ENCODE measurements at places on chromosomes 5 and 9.

- no peak for DNase-seq
Observed at GRCh38 chr5:140399979-140400729, 1.5 kb upstream of the ANKHD1 start.

DNA sequence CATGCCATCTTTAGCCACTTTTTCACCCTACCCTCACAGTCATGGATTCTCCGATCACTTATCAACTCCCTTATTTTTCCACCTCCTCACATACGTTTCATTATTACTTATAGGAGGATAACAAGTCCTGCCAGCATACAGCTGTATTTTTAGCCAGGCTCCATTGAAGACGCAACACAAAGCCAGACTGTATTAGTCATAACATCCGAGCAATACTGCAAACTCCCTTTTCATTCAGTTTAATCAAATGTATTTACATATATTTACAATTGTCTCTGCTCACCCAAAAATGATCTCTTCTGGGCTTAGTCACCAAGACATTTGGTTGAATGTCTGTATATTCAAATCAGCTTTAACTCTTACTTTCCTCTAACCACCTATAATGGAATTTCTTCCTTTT, 126.4 kb upstream of the PRLR start:
- no peak for DNase-seq

DNA sequence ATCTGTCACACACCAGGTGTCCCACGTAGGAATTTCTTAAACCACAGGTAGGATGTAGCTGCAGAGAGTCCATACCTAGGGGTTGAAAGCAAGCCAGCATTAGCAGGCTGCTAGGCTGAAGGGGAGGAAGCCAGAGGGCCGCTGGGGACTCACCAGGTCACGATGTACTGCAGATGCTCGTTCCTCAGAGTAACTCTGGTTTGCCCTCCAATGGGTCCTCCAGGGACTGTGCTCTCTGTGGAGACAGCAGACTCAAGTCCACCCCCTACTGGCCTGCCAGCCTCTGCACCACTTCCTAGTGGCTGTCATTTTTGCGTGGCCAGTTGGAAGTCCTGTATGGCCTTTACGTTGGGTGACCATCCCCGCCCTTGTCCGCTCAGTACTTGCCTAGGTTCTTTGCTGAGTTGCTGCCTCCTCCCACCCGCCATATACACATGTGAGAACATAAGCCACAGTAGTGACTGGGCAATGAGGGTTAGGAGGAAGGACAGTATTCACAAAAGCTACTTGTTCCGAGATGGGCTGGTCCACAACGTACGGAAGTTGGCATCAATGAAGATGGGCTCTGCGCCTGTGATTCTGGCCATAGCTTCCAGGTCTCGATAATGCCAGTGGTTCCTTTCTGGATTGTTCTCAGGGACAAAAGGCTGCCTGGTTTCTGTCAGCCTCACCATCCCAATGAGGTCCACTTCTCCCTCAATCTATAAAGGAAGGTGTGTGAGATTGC, 4.1 kb downstream of the RPL7A start:
- DNase-seq: peak; percentile 56

GRCh38 chr9:114174557-114174875, 19.2 kb downstream of the COL27A1 start:
- no peak for DNase-seq

DNA sequence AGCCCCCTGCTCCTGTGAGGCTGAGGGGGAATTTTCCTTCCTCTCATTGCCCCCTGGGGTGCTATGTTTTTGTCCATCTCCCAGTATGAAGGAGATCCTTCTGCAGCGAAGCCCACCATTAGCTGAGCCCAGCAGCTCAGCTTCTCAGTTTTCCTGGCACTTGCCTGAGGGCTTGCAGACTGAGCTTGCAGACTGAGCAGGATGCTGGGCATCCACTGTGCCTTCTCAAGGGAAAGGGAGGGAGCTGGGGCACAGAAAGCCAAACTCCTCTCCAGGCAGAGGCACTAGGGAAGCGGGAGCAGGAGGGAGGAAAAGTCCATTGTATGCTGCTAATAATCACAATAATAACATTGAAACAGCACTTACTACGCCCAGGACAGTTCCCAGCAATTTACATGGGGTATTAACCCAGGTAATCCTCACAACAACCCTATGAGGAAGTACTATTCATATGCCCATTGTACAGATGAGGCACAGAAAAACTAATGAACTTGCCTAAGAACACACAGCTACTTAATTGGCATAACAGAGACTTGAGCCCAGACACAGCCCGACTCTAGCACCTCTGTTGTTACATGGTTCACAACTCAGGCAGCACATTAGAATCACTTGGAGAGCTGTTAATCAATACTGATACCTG, 86.9 kb upstream of the SSBP2 start:
- DNase-seq: no peak

GRCh38 chr9:703392-703791, 138.1 kb upstream of the DMRT1 start:
- peak; percentile 75 for DNase-seq

GRCh38 chr5:81750308-81751008, 439 bp downstream of the SSBP2 start:
- no peak for DNase-seq

GRCh38 chr5:72076621-72077300, 30.5 kb upstream of the MAP1B start:
- no peak for DNase-seq

- no peak for DNase-seq
Observed at GRCh38 chr5:132766020-132766805, 10.8 kb downstream of the SEPTIN8 start.

DNA sequence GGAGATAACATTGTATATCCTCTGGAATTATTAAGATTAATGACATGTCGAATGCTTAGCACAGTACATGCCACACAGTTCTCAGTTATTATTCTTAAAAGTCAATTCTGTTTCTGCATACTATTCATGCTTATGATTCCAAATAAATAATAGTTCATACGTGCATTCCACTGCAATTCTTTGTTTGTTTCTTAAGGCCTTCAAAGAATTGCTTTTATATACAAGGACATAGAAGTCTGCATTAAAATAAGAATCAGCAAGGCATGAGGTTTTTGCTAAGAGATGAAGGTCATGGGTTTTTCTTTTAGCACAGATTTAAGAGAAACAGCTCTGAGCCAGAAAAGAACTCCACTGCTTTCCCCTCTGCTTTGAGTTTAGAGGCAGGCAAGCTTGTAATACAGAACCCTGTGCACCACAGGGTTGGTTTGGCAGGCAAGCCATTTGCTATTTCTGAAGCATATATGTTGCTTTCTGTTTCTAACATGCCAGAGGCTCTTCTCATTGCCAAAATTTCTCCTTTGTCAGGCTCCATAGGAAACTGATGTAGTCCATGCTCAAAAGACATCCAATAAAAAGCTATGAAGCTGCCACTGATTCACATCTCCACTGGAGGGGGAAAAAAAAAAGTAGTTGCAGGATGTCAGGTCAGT, 420.6 kb upstream of the TYRP1 start:
- DNase-seq: peak; percentile 0

DNA sequence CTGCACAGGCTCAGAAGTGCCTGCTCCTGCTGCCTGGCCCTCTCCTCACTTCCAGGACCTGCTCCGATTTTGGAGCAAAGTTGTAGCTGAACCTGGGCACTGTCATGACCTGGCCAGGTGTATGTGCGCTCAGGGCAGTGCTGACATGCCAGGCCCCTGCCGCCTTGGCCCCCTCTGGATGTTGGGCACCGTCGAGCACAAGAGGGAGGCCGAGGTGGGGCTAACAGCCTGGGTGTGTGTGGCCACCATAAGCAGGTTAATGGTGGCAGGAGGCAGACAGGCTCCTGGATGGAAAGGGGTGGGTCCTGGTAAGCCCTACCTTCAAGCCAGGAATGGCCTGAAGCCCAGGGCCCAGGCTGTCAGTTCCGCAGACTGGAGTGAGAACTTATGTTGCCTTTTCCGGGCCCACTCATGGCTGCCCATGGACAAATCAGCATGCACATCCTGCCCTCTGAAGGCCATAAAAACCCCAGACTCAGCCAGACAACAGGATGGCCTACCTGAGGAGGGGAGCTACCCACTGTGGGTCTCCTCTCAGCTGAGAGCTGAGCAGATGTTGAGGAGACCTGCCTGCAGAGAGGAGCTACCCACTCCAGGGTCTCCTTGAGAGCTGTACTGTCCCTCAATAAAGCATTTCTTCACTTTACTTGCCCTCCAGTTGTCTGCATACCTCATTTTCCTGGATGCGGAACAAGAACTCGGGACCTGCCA, 66.2 kb downstream of the NACC2 start:
- DNase-seq: no peak

DNA sequence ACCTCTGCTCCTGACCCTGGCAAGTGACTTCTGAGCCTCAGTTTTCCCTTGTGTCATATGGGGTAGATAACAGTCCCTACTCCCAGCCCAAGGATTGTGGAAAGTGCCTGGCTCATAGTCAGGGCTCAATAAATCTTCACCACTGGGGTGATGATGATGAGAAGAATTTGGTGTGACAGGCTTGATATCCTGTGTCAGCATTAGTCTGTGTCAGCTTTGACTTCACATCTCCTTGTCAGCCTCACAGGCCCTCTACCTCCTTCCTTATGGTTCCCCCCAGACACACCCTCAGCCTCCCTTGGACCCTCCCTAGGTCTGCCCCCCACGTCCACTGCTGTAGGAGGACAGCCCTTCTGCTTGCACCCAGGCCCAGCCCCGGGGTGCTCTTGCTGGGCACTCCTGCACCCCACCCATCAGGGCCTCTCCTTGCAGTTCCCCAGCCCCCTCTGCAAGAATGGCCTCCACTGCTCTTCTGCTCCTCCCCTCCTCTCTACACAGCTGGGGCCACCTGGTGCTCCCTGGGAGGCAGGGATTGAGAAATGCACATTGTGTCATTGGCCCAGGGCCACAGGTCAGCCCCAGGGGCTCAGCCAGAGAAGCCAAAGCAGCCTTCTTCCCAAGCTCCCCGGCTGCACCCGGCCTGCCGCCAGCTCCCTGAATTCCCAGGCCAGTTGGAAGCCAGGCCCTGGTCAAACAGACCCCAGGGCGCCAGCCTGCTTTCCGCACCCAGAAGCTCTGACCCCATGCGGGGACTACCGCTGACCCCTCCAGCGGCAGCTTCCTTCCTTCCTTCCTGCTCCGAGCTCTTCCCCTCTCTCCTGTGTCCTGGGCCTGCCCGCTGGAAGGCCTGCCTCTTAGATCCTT, 7.7 kb downstream of the FGFR4 start:
- DNase-seq: peak; percentile 60

GRCh38 chr5:86974955-86975354, 292.7 kb upstream of the RASA1 start:
- DNase-seq: peak; percentile 15

DNA sequence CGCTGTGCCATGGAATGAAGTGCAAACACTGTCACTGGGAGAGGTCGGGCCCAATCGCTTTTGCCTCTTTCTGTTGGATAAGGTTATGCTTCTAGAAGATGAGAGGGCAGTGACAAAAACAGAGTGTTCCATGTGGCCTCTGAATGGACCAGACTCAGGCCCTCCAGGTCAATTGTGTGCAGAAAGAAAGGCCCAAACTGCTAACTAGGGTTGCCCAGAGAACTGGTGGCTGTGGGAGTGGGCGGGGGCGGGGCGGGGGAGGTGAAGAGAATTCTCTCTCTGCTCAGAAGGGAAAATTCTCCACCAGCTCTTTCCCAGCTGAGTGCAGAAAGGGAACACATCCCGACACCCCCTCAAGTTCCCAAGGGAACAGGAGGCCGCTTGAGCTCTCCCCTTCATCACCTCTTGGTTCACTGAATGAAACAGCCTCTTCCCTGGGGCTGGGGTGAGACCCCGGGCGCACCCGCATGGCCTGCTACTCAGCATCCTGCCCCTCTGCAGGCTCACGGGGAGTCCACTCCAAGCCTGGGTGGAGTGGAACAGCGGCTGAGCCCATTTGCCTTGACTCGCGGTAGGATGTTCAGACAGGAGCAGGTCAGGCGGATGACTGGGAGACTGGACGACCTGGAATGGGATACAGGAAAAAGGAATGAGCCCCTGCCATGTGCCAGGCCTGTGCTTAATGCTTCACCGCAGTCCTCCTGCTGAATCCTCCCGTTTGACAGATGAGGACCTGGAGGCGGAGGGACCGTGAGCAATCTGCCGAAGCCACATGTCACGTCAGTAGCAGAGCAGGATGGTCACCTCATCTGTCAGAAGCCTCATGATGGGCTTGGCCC, 93.8 kb upstream of the FANCC start:
- no peak for DNase-seq

DNA sequence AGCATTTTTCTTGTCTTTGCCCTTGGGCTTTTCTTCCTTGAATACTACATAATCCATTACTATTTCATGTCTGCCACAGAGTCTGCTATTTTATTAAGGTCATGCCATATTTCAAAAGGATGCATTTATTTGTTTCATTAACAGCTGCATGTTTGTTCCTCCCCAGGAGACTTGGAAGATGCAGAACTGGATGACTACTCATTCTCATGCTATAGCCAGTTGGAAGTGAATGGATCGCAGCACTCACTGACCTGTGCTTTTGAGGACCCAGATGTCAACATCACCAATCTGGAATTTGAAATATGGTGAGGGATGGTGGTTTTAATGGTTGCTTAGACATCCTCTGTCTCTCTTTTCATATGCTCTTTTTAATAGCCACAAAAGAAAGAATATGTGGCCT, 4.0 kb downstream of the IL7R start:
- no peak for DNase-seq

DNA sequence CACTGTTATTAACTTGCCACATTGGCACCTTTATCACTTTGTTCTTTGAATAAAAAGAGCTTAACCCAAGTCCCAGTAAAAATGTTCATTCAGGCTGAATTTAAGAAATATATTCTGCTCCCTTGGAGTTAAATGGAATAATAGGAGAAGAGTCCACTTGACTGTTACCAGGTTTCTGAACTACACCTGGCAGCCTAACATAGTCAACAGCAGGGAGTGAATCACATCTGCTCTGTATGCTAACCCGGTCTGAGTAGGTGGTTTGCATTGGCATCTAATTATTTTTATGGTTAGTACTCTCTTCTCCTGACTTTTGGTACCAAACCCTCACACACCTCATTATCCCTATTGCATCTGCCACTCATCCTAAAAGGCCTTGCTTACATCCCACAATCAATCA, 86.7 kb downstream of the STK32A start:
- DNase-seq: no peak

DNA sequence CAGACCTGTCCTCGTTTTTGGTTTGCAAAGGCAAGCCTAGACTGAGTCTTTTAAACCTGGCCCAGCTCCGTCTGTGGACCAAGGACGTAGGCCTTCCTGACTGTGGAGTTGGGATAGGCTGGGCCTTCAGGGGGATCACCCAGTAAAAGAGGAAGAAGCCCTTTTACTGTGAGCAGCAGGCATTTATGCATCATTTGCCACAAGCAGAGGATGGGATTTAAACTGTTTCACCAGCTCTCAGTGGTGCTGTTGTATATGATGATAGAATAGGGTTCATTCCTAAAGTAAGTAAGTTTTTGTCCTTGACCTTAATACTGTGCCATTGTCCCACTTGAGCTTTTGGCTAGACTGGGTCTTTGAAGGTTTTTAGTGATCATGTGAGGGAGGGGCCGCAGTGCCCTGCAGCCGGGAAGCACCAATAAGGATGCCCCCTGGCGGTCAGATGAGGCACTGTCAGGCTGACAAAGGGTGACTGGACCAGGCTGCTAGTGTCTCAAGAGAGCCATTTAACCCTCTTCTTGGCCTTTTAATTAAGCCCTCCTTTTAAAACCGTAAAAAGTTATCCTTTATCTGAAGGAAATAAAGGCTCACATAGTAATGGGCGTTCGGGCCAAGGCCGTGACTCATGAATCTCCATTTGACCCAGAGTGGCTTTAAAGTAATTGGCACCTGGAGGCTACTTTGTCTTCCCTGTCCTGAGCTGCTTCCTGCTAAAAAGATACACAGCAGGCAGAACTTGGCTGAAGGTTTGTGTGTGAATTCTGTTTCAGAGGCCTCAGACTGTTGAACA, 74.0 kb downstream of the UBAP1 start:
- DNase-seq: peak; percentile 76

All from fibroblast of the aortic adventitia (primary cell).